ENCODE measurements at places on chromosomes 4 and X.
A peak's percentile ranks its signal among the peaks of the same experiment; 100 is the strongest.

GRCh38 chr4:47065051-47065481 is 33.7 kb downstream of the GABRB1 start:
- no peak for DNase-seq

GRCh38 chr4:163614866-163615265 is 120.4 kb downstream of the TMA16 start:
- DNase-seq = no peak

GRCh38 chrX:39985071-39985470 is 112.7 kb downstream of the BCOR start:
- DNase-seq = no peak

- DNase-seq = no peak
Measured at GRCh38 chr4:24973747-24974601, 56.8 kb downstream of the LGI2 start.

GRCh38 chr4:26713563-26714151 is 129.8 kb downstream of the TBC1D19 start:
- DNase-seq = no peak

GRCh38 chrX:13103188-13103913 is 58.9 kb upstream of the FAM9C start:
- no peak for DNase-seq

GRCh38 chr4:25608644-25609043 is 47.0 kb upstream of the SLC34A2 start:
- no peak for DNase-seq

- no peak for DNase-seq
Measured at GRCh38 chrX:323721-324628, 5.4 kb upstream of the GTPBP6 start.

DNA sequence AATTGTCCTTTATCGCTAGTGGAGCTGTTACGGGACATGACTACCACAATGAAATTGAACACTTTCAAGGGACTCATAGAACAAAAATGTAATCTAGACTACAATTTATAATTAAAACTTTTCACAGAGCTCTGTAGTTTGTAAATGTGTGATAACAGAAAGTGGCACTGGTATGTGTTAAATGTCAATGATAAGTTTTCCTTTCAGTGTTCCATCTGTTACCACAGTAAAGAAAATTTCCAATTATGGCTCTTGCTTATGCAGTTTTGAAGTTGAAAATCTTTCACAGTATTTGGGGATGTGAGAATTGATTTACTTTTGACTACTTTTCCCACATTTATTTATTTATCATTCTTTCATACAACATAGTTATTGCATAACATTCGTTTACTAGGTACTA is 40.1 kb upstream of the GUCY1A1 start:
- DNase-seq = no peak

DNA sequence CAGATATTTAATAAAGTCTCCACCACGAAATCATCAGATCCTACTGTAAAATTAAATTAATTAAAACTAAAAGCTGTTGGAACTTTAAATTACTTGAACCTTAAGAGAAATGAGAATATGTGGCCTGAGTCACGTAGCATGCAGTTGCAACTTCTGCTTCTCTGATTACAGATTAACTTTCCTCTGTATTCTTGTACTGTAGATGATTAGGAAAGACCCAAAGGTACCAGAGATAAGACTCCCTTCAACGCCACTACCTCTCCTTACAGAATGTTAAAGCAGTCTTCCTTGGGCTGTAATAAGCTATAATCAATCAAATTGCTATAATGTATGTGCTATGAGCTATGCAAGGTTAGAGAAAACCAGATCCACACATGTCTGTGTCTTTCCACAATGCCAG is 47.9 kb downstream of the FAM13A start:
- DNase-seq = no peak

DNA sequence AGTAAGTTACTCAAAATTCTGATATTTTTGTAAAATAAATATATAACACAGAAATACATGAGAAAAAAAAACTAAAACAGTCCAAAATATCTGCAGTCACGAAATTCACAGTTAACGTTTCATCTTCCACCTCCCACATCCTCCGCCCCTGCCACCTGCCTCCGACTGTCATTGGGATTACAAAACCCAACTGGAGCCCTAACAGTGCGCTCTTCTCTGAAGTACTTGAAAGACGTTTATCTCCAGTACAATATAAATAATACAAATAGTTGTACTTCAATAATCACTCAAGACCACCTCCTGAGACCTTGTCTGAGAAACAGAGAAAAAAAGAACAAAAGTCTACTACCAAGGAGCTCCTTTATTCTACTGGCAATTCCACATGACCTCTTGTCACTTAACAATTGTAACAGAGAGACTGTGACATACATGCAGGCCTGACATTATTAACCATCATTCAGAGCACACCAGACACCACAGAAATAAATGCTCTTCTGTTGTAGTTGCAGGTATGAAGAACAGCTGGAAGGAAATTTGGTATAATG is 280.6 kb downstream of the PPP3CA start:
- DNase-seq = no peak

- peak; percentile 24 for DNase-seq
Measured at GRCh38 chrX:140141444-140142029, 176.2 kb upstream of the CXorf66 start.
